IPS DF 19.7 (cell line): ENCODE measurements at places on chromosomes 12 and 14.

DNA sequence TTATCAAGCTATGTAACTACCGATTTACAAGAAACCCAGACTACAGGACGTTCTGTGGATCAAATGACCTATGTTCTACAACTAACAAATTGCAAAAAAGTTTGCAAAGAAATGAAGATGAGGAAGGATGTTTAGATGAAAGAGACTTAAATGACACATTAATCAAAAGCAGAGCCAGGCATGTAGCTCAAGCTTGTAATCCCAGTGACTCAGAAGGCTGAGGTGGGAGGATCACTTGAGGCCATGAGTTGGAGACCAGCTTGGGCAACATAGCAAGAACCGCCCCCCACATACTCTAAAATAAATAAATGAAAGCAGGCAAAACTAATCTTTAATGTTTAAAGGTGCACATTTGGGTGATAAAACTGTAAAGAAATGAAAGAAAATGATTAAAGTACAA, 331.9 kb downstream of the BTG1 start:
- DNase-seq = no peak

DNA sequence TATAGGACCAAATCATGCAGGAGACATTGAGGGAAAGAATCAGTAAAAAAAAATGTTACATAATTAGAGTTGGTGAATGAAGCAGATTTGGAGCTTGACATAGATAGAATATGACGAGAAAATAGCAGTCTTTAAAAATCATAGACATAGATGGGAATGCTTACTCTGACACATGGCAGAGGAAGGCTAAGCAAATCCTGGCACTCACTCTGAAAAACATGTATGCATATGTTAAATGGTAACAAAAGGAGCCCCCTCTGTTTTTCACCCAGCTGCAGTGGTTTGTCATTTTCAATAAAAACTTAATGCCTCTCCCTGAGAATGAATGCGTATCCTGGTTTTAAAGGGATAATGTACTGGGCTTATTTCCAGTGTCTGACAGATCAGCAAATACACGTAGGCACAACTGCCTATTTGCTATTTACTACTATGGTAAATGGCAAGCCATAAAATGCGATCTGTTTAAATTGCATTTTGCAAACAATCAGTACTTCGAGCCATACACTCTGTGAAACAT, 561.2 kb upstream of the SEL1L start:
- DNase-seq = no peak

GRCh38 chr12:5192726-5193125, 149.0 kb downstream of the KCNA5 start:
- no peak for DNase-seq

DNA sequence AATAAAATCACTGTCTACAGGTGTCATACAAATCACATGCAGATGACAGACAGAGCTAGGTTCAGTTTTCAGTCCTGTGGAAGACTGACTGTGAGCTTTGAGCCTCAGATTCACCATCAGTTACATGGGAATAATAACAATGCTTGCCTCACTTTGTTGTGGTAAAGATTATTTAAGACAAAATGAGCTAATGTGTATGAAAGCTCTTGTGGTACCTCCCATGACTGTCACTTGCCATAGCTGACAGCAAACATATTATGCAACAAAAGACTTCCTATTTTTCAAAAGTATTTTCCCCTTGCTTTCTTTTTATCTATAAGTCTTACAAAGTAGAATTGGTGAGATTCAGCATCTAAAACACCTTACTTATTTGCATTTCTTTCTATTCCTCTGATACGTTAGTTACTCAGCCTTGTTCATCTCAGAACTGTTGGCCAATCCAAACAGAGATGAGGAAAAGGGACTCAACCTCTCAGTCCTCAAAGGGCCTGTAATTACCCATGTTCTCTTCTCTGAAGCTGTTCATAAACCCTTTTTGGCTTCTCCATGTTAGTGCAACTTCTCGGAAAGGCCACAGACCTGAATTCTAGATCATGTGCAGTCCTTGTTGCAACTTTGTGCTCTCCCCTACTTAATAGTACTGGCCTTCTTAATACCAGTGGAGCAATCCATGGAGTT, 8.8 kb upstream of the DDHD1 start:
- no peak for DNase-seq

GRCh38 chr14:82725213-82725612, 1191.6 kb upstream of the SEL1L start:
- DNase-seq = no peak

DNA sequence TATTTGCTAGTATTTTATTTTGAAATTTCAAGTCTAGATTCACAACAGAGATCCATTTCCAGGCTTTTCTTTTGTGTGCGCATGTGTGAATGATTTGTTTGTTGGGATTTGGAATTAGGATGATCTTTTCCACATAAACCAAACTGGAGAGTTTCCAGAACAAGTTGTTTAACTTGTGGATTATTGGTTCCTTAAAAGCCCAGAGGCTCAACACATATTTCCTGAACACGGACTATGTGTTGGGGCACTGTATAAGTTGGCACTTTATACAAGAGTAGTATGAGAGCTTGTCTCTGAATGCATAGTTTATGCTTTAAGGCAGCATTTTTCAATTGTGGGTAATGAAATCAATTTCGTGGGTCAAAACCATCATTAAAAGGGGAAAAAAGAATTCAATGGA, 67.3 kb upstream of the FUT8 start:
- no peak for DNase-seq

DNA sequence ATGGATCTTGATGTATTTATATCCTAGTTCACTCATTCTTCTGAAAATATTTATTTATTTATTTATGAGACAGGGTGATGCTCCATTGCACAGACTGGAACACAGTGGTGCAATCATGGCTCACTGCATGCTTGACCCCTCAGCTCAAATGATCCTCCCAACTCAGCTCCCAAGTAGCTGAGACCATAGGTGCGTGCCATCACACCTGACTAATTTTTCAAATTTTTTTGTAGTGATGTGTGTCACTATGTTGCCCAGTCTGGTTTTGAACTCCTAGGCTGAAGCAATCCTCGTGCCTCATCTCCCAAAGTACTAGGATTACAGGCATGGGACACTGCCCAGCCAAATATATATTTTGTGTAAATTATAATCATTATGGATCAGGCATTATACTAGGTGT, 595.6 kb upstream of the ATP2B1 start:
- DNase-seq = no peak

DNA sequence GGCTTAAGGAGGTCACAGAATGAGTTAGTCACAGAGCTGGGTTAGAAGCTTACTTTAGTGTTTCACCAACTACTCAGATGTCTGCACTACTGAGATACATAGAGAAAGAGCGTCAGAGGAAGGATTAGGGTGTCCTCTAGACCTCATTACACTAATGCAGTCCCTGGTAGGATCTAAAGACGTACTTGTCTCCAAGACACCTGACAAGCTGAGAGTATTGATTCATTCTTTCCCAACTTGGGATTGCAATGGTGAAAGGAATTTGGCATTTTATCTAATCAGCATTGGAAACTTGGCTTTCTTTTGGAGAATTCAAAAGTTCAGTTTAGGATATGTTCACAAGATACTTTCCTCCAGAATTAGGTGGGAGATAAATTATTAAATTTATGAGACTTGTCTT, 402.1 kb downstream of the ZFP36L1 start:
- DNase-seq = no peak

DNA sequence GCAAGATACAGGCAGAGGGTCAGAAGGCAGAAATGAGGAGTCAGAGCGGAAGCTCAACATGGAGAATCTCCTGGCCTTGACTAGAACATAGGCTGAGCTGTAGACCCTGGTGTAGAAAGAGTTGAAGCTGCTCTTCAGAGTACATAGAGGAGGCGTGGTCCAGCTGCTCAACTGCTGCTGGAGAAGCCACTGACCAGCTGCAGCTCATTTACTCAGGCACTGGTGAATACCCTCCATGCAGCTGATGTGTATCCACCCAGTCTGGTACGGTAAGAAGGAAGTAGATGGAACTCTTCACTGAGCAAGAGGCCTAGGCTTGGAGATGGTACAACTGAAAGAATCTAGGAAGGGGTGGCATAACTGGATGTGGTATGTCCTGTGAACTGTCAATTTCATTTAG, 148.8 kb upstream of the DHRS4 start:
- DNase-seq = no peak

- DNase-seq = no peak
Measured at GRCh38 chr14:25518364-25518763, 468.4 kb upstream of the STXBP6 start.

DNA sequence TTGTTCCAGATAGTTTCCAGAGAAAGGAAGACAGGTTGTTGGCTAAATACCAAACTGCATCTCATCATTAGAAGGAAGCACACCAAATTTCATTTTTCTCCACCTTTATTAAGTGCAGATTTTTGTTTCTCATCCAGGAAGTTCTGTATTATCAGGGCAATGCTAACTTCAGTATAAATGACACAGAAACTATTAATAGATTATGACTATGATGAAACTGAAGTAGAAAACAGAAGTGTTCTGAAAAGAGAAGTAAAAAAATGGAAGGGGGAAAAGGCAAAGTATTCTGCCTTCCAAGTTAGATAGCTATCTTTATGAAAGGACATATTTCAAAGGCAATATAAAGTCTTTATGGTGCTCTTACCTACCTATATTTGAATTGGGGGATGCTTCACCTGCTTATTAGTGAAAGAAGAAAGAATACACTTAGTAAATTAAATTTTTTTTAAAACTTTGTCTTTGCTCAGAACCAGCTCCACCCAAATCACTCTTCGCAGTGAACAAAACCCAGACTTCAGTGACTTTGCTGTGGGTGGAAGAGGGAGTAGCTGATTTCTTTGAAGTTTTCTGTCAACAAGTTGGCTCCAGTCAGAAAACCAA, 223.9 kb downstream of the PTPRO start:
- no peak for DNase-seq

DNA sequence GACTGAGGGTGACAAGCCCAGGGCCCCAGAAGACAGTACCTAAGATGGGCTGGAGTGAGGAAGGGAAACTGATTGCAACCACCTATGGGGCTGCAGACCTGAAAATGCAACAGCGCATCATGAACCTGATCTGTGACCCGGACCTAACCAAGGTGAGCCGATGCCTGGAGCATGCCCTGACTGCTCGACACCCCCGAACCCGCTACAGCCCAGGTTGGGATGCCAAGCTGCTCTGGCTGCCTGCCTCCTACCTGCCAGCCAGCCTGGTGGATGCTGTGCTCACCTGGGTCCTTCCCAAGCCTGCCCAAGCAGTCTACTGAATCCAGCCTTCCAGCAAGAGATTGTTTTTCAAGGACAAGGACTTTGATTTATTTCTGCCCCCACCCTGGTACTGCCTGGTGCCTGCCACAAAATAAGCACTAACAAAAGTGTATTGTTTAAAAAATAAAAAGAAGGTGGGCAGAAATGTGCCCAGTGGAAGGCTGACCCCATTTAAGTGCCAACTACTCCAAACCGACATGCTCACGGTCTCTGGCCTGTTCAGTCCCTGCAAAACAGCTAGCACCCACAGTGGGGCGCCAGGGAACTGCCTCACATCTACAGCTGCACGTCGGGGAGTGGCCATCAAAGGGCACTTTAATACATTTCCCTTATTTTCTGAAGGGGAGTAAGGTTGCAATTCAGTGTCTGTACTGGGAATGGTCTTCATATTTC, 4.2 kb downstream of the RDH5 start:
- DNase-seq = no peak

DNA sequence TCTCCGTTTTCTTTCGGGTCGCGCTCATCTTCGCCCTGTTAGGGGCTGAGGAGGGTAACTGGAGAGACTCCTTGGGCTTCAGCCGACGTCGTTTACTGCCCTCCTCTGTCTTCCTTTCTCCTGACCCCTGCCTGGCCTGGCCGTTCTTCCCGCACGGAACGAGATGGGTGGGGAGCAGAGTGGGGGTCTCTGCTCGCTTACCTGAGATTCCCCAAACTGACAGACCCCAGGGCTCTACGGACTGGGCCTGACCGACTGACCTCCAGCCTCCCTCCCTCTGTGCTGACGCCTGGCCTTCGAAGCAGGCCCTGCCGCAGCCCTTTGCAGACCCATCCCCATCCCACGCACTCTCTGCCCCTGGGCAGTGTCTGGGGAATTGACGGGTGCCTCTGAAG, 439 bp downstream of the GOLGA5 start:
- DNase-seq = no peak

GRCh38 chr14:52950410-52950897, 396 bp downstream of the FERMT2 start:
- no peak for DNase-seq

- no peak for DNase-seq
Measured at GRCh38 chr12:87518481-87518880, 510.7 kb downstream of the C12orf50 start.

DNA sequence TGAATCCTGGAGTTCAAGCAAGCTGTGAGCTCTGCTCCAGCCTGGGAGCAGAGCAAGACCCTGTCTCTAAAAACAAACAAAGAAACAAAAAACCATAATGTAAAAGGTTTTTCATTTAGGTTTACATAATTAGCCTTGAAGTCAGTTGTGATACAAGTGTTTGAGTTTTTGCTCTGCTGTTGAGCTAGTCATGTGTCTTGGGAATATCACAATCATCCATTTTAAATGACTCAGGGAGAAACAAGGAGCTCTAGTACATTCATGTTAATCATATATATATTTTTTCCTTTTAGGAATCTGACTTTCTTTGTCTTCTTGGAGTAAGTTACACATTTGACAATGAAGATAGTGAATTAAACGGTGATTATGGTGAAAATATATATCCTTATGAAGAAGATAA, 12.9 kb downstream of the MIA2 start:
- DNase-seq = no peak

DNA sequence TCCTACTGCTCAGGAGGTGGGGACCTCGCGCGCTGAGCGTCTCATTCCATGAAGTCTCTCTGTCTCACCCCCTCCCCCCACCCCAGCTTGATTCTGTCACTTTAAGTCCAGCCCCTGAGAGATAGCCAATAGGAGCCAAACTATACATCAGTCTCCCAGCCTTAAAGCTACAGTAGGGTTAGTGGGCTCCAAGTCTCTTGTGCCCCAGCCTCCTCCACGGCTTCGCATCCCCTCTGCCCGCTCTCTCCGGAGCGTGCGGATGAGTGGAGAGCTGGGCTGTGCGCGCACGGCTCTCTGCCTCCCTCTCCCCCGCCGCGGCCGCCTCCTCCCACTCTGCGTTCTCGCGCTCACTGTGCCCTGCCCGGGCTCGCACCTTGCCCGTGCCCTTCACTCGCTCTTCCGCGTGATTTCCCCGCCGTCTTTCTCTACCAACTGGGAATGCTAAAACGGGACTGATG, at the start of gene ESRRB:
TSS of gene ESRRB (plus strand) at position 191 of the 458 bp plus-strand sequence. CDS start at position 456, 265 bp downstream.
- DNase-seq = peak; percentile 83

DNA sequence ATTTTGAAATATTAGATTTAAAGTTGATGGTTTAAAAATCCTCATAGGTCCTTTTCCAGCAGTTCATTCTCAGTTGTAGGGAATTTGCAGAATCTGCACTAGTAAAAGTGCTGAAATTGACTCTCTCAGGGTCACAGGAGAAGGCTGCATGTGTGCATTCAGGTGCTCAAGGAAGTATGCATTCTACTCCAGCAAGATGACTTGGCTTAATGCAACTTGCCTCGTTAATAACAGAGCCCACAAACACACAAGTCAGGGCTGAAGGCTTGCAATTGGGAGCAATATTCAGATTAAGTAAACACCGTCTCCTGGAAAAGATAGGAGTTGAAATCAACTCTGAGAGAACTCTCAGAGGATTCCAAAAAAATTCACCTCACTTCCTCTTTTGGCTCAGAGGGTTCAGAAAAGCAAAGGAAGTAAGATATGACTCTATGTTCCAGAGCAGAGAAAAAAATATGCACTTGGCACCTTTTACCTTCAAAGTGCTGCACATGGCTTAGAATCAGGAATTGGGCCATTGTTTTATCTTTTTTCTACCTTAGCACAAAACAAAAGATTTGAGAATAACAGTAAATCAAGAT, 406.3 kb upstream of the DCN start:
- DNase-seq = no peak

GRCh38 chr14:100884456-100884855, 19.1 kb downstream of the RTL1 start:
- no peak for DNase-seq

GRCh38 chr12:54199917-54200316, 11.1 kb upstream of the SMUG1 start:
- DNase-seq = no peak
